Kasumi-1 (cell line): ENCODE measurements at places on chromosomes 6 and 20.

GRCh38 chr6:36033935-36034334, 6.3 kb downstream of the MAPK14 start:
- DNase-seq: no peak

DNA sequence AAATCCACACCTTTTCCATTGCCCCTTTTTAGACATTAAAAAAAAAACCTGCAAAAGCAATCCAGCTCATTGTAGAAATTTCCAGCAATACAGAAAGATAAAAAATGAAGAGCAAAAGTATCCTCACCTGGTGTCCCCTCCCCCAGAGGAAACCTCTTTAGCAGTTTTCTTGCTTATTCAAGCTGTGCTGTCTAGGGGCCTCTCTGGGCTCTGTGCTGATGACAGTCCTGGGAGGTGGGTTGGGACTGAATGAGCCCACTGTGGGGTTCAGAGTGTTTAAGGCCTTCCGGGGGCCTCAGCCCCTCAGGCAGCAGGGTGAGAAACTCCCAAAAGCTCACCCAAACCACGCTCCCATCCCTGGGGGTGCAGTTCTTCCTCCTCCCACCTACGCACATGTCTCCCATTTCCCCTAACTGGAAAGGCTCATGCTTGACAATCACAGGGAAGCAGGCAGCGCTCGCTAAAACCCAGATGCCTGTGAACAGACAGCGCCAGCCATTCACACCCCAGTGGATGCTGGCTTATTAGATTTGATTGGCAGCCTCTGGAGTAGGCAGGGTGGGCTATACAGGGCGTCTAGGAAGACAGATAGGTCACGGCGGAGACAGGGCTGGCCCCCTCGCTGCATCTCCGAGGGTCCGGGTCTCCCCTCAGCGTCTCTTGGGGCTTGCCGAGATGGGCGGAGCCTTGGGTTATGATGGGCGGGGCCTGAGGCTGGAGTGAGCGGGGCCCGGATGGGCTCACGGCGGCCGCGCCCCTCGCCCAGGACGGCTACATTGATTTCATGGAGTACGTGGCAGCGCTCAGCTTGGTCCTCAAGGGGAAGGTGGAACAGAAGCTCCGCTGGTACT, 4.6 kb downstream of the GUCA1A start:
- no peak for DNase-seq

DNA sequence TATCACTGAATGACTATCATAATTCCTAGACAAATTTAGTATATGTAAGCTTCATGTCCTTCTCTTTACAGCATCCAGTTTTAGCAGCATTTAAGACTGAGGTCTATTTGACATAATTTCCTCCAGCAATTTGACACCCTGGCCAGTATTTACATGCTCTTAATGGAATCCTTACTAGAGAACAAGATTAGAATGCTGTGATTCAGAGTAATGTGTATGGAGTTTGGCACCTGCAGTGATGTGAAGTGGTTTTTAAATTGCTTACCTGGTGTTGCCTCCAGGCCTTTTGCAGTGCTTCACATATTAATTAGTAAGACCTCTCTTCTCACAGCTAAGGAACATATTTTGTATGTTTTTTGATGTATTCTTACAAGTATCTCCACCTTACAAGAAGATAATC, 9.8 kb downstream of the NKX2-4 start:
- DNase-seq: no peak

DNA sequence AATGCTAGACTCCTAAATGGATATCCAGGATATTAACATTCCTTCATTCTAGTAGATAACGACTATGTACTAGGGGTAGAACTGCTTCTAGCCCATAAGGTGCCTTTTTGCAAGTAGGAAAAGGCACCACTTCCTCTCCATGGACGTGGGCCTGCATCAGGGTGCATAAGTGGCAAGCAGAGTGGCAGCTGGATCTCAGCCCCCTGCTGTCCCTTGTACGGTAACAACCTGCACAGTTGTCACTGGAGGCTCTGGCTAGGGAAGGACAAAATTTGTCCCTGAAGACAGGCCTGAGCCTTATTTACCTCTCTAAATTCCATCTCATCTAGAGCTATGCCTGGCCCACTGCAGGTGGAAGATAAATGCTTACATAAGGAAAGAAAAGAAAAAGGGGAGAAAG, 42.5 kb upstream of the SAYSD1 start:
- DNase-seq: no peak

DNA sequence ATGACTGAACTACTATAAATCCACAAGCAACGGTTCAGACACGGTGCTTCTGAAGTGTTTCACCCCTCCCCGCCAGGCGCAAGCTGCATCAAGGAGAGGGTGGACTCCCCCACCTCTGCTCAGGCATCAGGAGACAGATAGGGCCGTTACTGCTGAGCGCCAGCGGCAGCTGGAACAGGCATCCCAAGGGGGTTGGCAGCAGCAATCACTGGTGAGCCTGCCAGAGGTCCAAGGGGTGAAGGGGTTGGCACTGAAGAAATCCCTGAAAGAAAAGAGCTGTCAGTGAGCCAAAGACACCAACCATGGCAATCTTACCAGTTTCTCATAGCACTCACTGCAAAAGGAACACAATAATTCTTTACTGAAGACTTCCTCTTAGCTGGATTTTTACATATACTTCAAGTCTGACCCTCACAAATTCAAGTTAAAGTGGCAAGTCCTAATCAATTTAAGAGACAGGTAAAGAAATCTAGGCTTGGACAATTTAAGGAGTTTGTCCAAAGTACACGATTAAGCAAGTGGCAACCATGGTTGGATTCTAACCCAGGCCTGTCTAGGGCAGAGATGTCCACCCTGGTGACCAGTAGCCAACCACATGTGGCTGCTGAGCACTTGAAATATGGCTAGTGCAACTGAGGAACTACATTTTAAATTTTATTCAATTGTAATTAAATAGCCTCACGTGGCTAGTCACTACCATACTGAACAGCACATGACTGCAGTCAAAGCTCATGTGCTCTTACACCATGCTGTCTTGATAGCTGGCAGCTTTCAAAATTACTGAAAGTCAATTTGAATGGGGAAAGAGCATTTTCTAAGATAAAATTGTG, 21.7 kb upstream of the TBC1D20 start:
- DNase-seq: no peak

DNA sequence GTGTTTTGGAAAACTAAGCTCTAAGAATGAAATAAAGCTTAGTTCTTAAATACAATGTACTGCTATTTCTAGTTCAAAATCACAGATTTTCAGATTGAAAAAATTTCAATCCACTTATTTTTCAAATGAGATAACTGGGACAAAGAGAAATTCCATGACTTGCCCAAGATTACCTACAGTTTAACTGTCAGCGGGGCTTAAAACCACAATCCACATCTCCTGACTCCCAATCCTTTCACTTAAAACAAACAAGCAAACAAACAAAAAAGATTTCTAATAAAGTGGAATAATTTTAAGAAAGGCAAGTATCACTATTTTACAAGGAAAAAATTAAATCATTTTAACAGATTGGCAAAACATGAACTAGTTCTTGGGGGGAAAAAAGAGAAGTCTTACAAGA, 4.2 kb downstream of the PHIP start:
- DNase-seq: no peak

DNA sequence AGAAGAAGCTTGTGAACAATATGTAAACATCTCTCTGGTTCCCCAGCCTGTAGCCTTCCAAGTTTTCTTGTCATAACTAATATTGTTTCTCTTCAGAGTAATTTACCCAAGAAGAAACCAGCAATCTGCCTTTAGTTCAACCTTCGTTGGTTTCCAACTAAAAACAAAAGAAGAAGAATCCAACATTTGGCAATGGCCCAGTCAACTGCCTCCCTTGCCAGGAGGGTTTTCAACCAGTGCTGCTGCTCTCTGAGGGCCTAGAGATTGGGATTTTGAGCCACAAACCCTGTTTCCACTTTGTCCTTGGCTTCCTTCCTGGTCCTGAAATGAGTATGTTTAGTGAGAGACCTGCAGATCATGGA, 395.8 kb upstream of the CNR1 start:
- no peak for DNase-seq

DNA sequence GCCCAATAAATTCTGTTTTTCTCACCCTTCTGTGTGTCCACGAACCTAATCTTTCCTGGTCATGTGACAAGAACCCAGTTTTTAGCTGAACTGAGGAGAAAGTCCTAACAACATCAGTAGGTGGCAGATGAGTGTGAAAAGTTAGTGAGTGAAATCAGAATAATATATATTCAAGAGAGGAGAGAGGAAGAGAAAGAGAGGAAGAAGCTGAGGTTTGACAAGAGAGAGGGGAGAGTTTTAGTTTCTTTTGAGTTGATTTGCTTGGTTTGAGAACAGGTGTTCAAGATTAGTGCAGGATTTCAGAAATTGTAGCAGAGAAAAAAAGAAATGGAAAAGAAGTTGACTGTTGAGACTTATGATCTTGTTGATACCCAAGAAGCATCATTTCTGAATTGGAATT, 930.5 kb upstream of the FLRT3 start:
- DNase-seq: no peak

DNA sequence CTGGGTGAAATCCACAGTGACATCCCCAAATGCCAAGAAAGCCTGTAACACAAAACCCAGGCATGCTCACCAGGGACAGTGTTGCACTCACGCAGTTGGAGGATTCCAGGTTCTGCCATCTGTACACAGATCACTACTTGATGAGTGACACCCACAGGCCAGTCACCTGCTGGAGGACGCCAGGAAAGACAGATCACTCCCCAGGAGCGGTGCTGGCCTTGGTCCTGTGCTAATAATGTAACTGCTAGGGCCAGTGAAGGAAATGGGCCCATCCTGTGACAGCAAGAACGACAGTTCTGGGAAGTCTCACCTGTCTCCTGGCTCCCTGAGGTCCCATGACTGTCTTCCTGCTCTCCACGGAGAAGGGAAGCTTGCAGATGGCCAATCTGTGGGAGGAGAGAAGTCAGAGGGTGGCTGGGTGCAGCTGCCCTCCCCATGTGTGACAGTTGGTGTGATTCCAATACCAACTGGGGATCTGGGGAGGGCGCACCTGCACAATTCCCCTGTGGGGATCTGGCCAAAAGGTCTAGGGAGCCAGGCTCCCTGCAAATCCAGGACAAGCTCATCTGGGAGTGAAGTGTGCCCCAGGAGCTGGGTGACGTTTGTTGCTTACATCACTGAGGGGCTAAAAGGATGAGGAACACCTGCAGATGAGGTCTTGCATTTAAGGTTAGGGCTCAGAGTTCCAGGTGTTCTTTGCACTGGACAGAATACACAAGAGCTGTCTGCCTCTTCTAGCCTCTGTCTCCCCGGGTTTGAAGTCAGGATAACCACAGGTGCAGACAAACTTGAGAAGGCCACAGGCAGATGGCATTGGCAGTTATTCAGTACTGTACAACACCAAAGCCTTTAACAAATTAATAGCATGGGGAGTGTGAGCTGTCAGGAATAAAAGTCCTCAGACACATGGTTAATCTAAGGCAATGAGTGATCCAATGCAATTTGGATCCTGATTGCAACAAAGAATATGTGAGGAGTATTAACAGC, 10.3 kb downstream of the ZNF337 start:
- no peak for DNase-seq

DNA sequence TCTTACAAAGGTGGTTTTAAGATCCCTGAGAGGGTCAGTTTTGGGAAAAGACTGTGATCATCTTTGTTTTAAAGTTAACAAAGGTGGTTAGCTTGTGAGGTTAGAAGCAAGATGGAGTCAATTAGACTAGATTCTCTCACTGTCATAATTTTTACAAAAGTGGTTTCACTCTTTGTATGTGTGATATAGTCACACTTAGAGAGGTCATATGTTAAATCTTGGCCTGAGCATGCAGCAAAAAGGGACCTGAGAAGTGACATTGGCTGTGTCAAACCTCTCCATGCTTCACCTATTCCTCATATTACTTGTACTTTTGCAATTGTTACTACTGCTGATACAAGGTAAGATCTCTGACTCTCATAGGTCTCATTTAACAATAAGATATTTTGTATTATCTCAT, 368.0 kb downstream of the TBC1D32 start:
- DNase-seq: no peak

- DNase-seq: no peak
Measured at GRCh38 chr6:18154507-18155149, at the start of gene TPMT. Gene TPMT (minus strand): TSS chr6:18155077. CDS start chr6:18149127, 5,950 bp downstream.

- DNase-seq: no peak
Measured at GRCh38 chr6:139965393-139965792, 590.9 kb upstream of the CITED2 start.

- no peak for DNase-seq
Measured at GRCh38 chr6:45990162-45990561, 25.5 kb downstream of the CLIC5 start.

DNA sequence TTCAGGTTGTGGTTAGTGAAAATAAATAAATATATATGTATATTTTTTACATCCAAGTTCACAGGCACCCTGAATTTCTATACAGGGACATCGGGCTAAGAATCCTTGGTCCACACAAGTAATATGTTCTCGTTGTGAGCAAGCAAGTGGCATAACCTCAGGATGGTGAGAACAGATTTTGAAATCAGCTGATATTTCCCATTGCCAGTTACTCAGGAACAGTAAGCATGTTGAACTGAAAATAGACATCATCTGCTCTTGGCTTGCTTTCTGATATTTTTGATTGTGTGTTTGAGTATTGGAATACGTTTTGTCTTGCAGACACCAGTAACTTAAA, 87.7 kb downstream of the TRMT6 start:
- no peak for DNase-seq

GRCh38 chr6:127458222-127458621, 967 bp downstream of the KIAA0408 start:
- DNase-seq: no peak

- peak; percentile 54 for DNase-seq
Measured at GRCh38 chr20:32971703-32972161, 32.5 kb downstream of the SUN5 start.

- DNase-seq: no peak
Measured at GRCh38 chr20:44688053-44688625, 27.0 kb upstream of the CCN5 start.

DNA sequence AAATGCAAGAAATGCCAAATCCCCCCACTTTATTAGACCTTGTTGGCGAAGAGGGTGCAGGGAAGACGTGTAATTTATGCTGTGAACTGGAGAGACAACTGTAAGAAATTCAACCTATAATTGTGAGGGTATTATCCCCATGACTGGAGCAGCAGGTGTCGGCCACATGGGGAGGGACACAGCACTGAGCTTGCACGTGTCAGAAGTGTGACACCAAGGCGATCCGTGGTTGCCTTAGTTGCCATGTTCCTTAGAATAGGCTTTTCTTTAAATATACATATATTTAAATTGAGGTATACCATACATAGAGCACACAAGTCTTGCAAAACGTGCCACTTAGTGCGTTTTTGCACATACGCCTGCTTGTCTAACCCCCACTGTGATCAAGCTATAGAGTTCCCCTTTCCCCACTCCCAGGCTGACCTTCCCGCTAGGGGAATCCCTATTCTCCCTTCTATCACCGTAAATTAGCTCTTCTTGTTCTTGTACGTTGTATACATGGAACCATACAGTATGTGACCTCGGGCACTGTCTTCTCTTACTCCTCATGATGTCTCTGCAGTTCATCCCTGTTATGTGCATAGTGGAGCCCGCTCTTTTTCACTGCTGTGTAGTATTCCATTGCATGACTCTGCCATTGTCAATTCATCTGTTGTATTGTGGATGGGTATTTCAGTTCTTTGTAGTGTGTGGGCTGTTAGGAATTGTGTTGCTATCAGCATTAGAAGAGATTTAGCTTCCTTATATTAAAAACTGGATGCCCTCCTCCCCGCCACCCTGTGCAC, 81.6 kb upstream of the PMEPA1 start:
- no peak for DNase-seq
